ENCODE measurements at places on chromosomes 3 and 15.

DNA sequence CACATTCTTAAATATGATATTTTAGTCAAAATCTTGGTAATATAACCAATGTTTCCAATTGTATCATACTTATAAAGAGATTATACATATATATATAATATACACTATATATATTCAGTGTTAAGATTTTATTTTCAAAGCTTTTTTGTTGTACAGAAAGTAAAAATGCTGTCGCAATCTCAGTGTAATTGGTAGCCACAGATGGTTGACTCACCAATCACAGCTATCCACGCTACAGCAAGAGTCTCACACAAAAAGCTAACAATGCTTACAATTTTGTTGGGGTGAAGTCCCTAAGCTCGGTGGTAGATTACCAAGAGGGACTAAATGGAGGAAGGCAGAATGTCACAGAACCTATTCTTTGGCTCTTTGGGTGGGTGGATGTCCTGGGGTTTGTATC lies 16.9 kb upstream of the CFAP161 start:
- no peak for DNase-seq

GRCh38 chr15:91872356-91873137 lies 19.0 kb downstream of the SLCO3A1 start:
- no peak for DNase-seq

DNA sequence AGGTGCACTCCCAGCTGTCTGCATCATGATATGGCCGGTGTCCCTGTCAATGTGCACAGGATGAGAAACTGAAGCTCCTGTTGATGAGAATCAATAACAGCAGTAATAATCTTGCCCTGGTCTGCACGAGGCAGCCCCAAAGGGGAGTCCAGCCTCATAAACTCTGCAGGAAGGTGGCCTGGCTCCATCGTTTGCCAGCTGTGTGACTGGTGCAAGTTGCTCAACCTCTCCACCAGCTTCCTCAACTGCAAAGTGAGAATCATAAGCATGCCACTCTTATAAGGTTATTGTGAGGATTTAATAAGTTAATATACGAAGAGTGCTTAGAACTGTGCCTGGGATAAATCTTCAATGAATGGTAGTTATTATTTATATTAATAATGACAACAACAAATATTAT lies 203.4 kb upstream of the HES1 start:
- DNase-seq: no peak

- no peak for DNase-seq
Observed at GRCh38 chr3:195249057-195249770, 21.7 kb downstream of the XXYLT1 start.

- DNase-seq: no peak
Observed at GRCh38 chr3:73409138-73409763, 215.5 kb downstream of the PDZRN3 start.

- peak; percentile 69 for DNase-seq
Observed at GRCh38 chr3:43155464-43156121, 49.7 kb upstream of the POMGNT2 start.

- DNase-seq: no peak
Observed at GRCh38 chr15:59993950-59994401, 10.1 kb upstream of the FOXB1 start.

GRCh38 chr15:59998305-59998949 lies 5.7 kb upstream of the FOXB1 start:
- no peak for DNase-seq

DNA sequence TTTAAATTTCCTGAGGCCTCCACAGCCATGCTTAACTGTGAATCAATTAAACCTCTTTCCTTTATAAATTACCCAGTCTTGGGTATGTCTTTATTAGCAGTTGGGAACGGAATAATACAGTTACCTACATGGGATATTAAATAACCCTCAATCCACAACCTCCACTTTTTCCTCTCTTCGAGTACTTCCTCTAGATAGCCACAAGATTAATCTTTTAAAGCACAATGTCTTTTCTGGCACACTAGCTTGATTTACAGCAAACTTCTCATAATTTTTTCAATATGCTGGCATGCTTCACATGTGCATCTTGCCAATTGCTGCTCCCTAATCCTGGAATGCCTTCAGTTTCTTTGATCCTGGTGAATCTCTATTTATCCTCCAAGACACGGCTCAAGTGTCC lies 92.2 kb downstream of the P2RY1 start:
- DNase-seq: no peak

- peak; percentile 85 for DNase-seq
Observed at GRCh38 chr3:12187448-12188327, 29.0 kb upstream of the TIMP4 start.

- no peak for DNase-seq
Observed at GRCh38 chr3:197337656-197338055, 39.2 kb upstream of the DLG1 start.

DNA sequence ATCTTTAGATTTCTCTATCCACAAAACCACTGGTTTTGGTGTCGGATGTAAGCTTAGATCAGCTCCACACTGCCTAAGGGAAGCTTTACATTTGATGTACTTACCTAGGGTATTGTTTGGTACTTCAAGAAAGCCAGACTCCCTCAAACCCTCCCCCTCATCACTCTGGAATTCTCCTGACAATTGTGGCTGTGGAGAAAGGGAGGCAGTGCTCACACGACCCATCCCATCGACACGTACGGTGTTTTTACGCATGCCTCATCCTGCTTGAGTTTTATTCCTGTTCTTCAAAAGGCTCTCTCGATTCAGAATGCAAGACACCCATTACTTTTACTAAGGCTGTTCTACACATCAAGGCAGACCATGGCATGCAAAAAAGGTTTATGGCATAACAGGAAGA lies 67.3 kb upstream of the ONECUT1 start:
- no peak for DNase-seq

- DNase-seq: no peak
Observed at GRCh38 chr3:61814674-61815073, 253.3 kb downstream of the PTPRG start.

DNA sequence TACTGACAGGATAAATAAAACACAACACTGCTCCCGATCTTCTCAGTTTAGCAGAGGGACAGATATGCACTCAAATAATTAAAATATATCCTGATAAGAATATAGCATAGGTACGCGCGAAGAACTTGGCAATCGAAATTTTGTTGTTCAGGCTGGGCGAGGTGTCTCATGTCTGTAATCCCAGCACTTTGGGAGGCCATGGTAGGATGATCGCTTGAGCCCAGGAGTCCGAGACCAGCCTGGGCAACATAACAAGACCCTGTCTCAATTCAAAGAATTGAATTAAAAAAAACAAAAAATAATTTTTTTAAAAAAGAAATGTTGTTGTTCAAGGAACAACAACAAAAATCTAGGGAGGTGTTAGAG lies 7.6 kb downstream of the B2M start:
- DNase-seq: no peak

- no peak for DNase-seq
Observed at GRCh38 chr3:73228437-73228836, 167.0 kb downstream of the EBLN2 start.

- no peak for DNase-seq
Observed at GRCh38 chr3:101141135-101141534, 147.9 kb upstream of the ABI3BP start.

DNA sequence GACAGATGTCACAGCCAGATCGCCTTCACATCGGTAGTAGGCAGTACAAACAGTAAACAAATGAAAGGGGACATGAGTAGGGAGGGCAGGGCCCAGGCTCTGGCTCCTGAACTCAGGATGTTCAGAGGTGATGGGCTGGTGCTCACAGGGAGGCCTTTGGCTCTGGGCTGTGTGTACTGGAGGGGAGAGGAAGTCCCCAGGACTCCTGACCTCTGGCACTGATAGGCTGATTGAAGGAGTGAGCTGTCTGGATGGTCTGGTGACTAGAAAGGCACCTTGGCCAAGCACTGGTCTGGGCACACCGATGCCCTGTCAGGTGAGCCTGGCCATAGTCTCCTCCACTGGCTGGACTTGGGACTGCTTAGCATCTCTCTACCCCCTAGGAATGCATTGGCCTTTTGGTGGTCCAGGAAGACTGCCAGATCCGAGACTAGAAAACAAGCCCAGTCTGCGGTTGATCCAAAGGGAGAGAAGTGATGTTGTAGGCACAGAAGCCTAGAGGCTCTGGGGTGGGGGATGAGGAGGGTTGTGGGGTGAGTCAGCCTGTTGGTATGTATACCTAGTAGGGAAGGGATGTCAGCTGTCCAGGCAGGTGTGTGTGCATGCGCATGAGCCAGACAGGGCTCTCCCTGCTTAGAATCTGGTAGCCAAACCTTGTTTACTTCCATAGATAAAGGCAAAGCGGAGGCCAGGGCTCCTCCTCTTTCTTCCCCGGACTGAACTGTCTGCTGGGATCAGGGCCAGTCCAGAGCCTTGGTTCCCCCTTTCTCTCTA lies 1.9 kb downstream of the SPINT1 start:
- DNase-seq: no peak

- no peak for DNase-seq
Observed at GRCh38 chr15:33494306-33494705, 183.5 kb downstream of the RYR3 start.

DNA sequence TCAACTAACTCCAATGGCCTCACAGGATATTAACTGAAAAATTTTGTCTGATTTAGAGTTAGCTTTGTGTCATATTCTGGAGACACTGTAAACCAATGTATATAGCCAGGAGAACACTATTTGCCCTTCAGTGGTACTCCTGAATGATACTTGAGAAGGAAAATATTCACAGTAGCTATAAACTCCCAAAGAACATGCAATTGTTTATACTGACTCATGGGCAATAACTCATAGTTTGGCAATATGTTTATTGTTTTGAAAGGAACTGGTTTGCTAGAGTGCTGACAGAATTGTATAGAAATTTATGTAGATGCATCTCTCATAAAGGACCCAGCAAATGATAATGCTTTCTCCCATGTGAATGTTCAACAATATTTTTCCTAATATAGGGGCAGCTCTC lies 537.6 kb downstream of the PLOD2 start:
- DNase-seq: no peak

GRCh38 chr3:10744098-10744465 lies 71.9 kb upstream of the SLC6A11 start:
- DNase-seq: peak; percentile 46

- peak; percentile 88 for DNase-seq
Observed at GRCh38 chr3:18124501-18124900, 300.6 kb downstream of the SATB1 start.

DNA sequence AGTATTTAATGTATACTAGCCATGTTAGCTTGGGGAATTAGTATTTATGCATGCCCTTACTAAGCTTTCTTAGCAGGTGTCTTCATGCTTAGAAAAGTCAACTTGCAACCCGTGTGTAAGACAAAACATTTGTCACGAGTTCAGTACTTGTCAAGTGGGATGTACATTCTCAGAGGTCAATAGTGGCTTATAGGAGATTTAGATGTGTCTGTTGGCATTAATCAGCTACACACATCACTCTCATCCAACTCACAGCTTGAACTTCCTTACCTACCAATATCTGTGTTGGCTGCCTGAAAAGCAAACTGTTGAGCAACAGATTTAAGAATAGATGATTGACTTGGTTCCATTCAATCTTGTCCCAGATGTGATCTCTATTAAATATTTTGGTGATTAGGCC lies 109.5 kb downstream of the ROBO2 start:
- no peak for DNase-seq

- no peak for DNase-seq
Observed at GRCh38 chr3:20376665-20377217, 190.7 kb upstream of the SGO1 start.

GRCh38 chr3:34212175-34212574 lies 413.7 kb downstream of the PDCD6IP start:
- DNase-seq: no peak

- DNase-seq: peak; percentile 90
Observed at GRCh38 chr15:101167753-101168462, 83.9 kb downstream of the CHSY1 start.

- DNase-seq: no peak
Observed at GRCh38 chr3:102158080-102158740, 276.6 kb upstream of the ZPLD1 start.

GRCh38 chr15:39976291-39977274 lies 42.7 kb downstream of the EIF2AK4 start:
- no peak for DNase-seq

GRCh38 chr3:131586277-131586676 lies 83.5 kb upstream of the MRPL3 start:
- no peak for DNase-seq

GRCh38 chr3:30455840-30456239 lies 150.6 kb upstream of the TGFBR2 start:
- DNase-seq: no peak

- DNase-seq: no peak
Observed at GRCh38 chr15:46879032-46879770, 838.1 kb upstream of the SEMA6D start.

DNA sequence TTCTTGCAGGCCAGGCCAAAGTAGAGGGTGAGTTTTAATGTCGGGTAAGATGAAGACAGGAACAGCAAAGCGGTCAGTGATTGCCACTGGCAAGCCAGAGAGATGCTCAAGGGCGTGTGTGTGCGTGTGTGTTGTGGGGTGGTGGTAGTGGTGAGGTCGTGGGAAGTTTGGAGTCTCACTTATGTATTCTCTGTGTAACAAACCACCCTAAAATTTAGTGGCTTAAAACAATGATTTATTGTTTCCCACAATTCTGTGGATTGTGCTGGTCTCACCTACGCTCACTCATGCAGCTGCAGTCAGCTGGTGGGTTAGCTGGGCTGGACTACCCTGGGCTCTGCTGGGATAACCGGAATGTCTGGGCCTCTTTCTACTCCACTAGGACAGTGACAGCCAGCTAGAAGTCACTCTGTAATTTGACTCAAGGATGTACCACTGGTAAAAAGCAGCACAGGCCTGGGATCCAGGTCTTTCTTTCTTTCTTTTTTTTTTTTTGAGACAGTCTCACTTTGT lies 50.9 kb upstream of the BHLHE40 start:
- DNase-seq: no peak

DNA sequence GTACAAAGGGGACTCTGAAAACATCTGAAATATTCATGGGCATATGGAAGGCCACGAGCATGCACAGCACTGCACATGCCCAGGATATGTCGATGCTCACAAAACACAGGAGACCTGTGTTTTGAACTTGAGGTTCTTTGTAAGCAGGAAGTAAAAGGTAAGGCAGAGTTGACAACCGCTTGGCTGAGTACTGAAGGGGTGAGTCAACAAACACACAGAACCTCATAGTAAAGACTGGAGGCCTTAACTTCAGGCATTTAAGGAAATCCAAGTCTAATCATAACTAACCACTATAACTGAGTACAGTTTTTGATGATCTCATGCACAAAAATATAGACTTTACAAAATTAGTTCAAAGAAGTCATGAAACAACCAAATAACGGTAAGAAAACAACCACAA lies 80.6 kb downstream of the MYO9A start:
- DNase-seq: no peak

Measured in KBM-7 (cell line).